ENCODE measurements at places on chromosomes 13 and 19.
A peak's percentile ranks its signal among the peaks of the same experiment; 100 is the strongest.

GRCh38 chr19:41785653-41786052 lies 10.7 kb upstream of the CEACAM3 start:
- DNase-seq, result peak; percentile 60

GRCh38 chr13:72514146-72514545 lies 213.3 kb downstream of the MZT1 start:
- DNase-seq, result no peak

DNA sequence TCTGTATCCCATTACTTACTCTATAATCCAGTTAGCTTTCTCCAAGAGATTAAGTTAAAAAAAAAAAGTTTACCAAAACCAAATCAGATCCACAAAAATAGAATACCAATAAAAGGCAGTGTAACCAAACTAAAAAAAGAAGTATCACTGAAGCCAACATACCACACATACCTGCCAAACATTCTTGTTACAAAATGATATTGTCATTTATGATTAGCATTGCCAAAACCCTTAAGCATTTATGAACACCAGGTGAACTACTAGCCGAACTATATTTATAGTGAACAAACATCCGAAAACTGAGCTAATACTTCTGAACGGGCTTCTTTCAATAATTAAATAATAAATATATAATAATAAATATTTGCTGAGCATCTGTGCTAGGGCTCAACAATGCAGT lies 59.1 kb upstream of the EEF1AKMT1 start:
- DNase-seq, result no peak

DNA sequence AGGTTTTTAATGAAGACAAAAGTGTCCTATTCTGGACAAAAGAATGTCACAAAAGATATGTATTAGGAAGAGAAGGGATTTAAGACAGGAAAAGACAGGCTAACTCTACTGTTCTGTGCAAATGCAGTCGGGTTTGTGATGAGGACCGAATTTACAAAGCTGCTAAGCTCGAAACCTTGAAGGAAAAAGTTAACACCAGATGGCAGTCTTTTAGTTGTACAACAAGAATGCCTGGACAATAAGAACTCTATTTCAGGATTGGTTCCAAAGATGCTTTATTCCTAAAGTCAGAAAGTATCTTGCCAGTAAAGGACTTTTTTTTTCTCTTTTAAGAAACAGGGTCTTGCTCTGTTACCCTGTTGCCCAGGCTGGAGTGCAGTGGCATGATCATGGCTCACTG lies 51.1 kb downstream of the HS6ST3 start:
- DNase-seq, result no peak

DNA sequence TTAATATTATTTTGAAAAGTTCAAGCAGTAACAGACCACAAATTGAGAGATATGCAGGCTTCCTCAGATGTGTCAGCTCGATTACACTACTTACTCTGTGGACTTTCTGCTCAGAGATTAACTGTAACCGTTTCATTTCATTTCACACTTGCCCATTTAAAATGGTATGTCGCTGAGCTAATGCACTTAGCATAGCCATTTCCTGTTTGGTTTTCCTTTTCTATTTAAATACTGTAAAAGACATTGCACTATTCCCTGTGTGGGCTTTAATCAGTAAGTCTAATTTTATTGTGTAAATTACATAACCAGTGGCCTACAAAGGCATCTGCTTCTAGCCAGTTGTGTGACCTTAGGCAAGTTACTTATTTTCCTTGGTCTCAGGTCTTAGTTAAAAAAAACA lies 237.6 kb downstream of the LACC1 start:
- DNase-seq, result no peak

GRCh38 chr19:20162821-20163220 lies 4.2 kb upstream of the ZNF486 start:
- peak; percentile 46 for DNase-seq

- DNase-seq, result no peak
Observed at GRCh38 chr13:77928909-77929308, 10.3 kb upstream of the EDNRB start.

- no peak for DNase-seq
Observed at GRCh38 chr13:106028911-106029310, 506.6 kb downstream of the EFNB2 start.

- peak; percentile 38 for DNase-seq
Observed at GRCh38 chr19:56732976-56733375, 61.4 kb upstream of the ZNF835 start.
